ENCODE measurements at places on chromosomes 12 and 14.

DNA sequence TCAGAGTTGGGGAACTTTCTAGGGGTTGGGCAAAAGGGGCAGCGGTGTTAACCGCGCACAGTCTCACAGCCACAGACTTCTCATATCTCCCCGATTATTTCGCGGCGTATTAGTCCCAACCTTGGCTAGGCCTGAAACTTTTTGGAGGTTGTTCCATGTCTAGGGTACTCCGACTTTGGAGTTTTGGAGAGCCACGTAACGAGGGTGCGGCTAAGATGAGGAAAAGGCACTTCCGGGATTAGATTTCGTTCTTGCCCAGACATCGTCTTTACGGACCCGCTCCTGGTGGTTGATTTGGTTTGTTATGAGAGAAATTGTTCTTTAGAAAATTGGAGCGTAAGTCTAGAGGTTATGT lies 513 bp downstream of the CCNK start:
- peak; percentile 29 for DNase-seq

DNA sequence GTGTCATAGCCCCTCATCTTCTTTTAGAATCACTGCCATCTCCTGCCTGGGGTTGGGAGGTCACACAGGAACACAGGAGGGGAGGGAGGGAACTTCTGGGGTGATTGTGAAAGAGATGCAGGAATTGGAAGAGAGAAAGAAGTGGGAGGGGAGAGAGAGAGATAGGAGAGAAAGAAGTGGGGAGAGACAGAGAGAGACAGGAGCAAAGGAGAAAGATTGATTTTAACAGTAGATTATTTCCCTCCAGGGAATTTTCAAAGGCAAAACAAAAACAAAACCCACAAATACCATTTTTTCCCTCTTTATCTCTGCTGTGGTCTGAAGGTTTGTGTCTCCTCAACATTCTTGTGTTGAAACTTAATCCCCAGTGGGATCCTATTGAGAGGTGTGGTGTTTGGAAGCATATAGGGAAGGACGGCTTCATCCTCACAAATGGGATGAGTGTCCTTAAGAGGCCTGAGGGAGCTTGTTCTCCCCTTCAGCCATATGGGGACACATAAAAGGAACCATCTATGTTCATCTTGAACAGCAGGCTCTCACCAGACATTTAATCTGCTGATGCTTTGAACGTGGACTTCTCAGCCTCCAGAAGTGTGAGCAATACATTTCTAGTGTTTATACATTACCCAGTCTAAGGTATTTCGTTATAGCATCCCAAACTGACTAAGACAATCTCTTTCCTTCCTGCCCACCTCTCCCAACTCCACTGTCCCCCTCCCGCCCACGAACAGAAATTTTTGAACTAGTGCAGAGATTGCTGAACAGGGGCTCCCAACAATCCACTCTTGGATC lies 134.9 kb upstream of the MAX start:
- DNase-seq, result no peak

DNA sequence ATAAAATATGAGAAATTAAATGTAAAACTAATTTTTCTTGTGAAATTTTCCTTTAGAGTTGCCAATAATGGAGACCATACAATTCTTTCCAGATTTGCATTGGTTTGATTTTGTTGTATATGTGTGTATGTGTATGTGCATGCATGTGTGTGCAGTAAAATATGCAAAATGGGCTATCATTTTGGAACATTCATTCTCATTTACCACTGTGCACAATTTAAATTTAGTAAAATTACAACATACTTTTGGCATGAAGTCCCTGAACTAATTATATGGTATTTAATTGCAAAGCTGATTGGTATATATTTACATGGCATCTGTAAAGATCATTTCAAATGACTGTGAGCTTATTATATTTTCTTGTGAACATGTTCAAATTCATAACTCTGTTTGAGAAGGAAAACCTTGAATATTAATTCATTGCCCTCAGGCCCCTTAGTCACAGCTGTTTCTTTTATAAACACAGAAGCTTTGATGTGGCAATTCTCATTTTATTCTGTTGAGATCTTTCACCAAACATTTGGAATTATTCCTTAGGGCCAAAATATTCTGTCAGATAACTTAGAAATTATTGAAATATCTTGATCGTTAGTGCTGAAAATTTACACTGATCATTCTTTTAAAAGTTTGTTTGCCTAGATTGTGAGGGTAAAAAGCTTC lies 17.6 kb downstream of the KERA start:
- no peak for DNase-seq

- DNase-seq, result no peak
These were observed 53.4 kb downstream of the SLC16A7 start for GRCh38 chr12:59649203-59649602.

DNA sequence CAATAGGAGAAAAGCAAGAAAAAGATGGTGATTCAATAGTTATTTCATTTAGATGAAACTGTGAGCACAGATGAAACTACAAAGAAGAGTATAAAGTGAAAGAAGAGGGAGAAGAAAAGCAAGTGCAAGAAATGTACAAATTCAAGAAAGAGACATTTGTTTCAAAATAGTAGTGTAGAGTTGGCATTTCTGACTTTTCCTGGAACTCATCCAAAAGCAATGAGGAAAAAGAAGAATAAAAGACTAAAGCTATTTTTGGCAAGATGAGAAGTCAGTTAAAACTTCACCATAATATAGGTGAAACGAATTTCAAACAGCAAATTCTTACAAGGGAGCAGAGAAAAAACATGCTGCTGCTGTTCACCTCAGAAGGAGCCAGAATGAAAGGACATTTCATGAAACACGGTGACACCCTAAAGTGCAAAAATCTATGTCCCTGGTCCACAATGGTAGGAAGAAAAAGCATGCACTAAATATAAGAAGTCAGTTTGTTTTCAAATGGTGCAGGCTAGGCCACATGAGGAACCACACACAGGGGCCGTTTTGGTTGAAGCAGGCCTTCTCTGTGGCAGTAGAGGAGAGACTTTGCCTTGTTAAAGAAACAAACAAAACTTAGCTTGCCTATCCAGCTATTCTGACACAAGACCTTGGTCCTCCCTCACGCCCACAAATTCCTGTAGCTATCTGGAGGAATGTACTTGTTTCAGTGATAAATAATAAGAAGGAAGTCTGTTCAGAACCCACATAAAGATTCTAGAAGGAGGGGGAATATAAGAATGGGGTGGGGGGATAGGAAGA lies 11.1 kb upstream of the CMAS start:
- peak; percentile 3 for DNase-seq

DNA sequence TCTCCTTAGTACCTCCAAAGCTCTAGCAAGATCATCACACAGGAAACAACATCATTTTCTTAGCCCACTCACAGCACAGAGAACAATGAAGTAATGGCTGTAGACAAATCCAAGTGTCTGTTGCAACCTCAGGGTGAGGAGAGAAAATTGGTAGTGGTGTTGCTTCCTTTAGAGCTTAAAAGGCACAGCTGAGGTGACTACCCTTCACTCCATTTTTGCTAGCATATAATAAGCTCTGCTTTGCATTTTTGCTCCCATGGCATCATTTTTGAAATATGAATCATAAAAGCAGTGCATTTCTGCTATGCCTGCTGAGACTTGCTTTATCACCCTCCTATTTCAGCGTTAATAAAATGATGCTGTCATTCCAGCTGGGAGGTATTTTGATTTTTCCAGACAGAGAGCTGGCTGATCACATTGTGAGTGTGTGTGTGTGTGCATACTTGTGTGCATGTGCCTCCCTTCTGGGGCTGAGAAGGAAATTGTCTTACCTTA lies 18.5 kb upstream of the PCNX1 start:
- DNase-seq, result no peak
